ENCODE measurements at places on chromosomes 7 and 10.

DNA sequence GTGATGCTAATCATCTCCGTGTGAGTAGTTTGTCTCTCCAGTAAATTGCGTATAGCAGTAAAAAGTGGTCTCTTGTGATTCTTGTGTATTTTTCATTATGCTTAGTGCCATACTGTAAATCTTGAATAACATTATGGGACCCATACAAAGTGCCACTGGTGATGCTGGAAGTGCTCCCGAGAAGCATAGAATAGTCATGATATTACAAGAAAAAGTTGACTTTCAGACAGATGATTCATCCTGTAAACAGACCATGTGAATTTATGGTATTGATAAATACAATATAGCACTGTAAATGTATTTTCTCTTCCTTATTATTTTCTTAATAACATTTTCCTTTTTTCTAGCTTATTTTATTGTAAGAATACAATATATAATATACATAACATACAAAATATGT is 74.6 kb upstream of the CDK6 start:
- H3K27ac ChIP-seq, result no peak overlapping the region
- no peak for DNase-seq
- H3K36me3 ChIP-seq, result no peaks in the 10 kb centered on the region
- H3K4me3 ChIP-seq, result no peak overlapping the region
- H3K4me1 ChIP-seq, result no peaks in the 10 kb centered on the region

DNA sequence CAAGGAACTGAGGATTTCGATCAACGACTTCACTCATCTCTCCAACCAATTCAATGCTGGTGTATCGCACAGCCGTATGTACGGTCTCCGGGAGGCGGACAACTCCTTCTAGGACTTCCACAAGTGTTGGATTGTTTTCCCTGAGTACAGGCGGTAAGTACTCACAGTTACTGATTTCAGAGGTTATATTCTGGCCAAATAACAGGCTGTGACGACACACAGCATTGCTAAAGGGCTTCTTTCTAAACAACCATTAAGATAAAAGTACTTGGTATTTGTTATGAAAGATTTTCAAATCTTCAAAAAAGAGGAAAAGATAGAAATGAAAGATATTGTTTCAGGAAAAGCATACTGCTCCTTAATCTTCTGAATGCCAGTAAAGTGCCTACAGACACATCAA is 52.2 kb downstream of the IRF5 start:
- no peaks in the 10 kb centered on the region for H3K27me3 ChIP-seq
- peaks cover 2% of the 10 kb centered on the region for H3K4me1 ChIP-seq
- peaks cover 6% of the 10 kb centered on the region for H3K36me3 ChIP-seq
- no peak overlapping the region for H3K27ac ChIP-seq
- no peak overlapping the region for H3K4me3 ChIP-seq

DNA sequence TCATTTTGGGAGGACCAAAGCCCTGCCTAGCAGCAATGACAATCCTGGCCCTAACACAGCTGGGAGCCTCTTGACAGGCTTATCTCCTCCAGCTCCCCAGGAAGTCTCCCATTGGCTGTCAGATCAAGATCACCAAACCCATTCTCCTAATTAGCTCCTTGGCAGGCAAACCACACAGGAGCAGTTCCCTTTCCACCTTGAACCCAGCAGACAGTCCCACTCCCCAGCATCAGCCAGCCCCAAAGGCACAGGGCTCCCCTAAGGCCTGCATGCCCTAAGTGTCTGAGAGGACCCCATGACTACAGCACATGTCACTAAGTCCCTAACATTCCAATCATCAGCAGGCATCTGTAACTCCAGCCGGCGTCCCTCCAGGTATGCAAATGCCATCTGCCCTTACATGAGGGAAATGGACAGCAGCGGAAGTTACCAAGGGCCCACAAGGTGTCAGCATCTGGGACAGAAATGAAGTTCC is 348.5 kb downstream of the KCNMA1 start:
- no peak overlapping the region for H3K27ac ChIP-seq
- no peaks in the 10 kb centered on the region for H3K36me3 ChIP-seq
- no peaks in the 10 kb centered on the region for H3K4me1 ChIP-seq
- H3K4me3 ChIP-seq, result no peak overlapping the region
- no peak for DNase-seq
- peaks cover 29% of the 10 kb centered on the region for H3K27me3 ChIP-seq

DNA sequence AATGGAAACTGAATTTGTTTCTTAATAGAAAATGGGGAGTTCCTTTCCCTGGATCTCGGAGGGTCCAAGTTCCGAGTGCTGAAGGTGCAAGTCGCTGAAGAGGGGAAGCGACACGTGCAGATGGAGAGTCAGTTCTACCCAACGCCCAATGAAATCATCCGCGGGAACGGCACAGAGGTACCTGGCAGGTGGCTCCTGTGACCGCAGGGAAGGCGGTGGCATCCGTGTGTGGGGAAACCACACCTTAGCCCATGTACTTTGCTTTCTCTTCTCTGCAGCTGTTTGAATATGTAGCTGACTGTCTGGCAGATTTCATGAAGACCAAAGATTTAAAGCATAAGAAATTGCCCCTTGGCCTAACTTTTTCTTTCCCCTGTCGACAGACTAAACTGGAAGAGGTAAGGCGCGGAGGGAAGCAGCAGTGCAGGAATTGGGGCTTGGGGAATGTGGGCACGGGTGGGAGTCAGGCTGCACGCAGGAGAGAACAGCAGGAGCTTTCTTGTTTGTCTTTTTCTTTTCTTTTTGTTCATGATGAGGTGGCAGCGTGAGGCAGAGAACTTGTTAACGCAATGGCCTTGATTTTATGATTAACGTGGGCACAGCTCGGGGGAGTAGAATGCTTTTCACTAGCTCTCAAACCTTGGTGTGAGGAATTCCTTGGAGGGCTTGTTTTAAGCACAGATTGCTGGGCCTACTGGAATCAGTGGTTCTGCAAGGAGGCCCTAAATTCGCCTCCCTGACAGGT is 12.8 kb downstream of the HKDC1 start:
- peak; percentile 29 for DNase-seq
- no peaks in the 10 kb centered on the region for H3K36me3 ChIP-seq
- H3K4me1 ChIP-seq, result peaks cover 47% of the 10 kb centered on the region

DNA sequence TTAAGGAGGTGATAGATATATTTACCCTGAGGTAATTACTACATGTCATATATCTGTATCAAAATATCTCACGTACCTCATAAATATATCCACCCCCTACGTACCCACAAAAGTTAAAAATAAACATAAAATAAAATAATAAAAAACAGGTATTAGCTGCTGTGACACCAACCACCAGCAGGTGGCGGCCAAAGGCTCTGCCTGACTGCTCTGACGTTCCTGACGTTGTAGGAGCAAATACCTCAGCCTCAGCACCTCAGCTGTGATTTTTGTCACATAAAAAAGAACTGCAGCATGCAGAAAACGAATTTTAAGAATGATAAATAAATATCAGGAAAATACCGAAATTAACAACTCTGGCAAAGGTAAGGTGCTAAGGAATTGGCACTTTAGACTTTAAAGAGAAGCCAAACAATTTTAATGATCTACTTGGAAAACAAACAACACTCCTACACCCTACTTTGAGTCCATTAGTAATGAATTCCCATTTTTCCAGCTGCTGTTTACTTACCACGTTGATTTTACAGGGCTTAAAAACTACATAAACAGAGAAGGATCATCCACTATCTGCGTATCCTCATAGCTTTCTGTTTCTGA is 125.4 kb upstream of the TARP start:
- H3K27me3 ChIP-seq, result peaks cover 44% of the 10 kb centered on the region
- DNase-seq, result peak; percentile 23
- no peak overlapping the region for H3K4me3 ChIP-seq

GRCh38 chr7:132618271-132618955 is 42.1 kb upstream of the PLXNA4 start:
- H3K27me3 ChIP-seq, result peaks cover 24% of the 10 kb centered on the region
- H3K36me3 ChIP-seq, result peaks cover 4% of the 10 kb centered on the region
- no peak overlapping the region for H3K27ac ChIP-seq
- no peak for DNase-seq

DNA sequence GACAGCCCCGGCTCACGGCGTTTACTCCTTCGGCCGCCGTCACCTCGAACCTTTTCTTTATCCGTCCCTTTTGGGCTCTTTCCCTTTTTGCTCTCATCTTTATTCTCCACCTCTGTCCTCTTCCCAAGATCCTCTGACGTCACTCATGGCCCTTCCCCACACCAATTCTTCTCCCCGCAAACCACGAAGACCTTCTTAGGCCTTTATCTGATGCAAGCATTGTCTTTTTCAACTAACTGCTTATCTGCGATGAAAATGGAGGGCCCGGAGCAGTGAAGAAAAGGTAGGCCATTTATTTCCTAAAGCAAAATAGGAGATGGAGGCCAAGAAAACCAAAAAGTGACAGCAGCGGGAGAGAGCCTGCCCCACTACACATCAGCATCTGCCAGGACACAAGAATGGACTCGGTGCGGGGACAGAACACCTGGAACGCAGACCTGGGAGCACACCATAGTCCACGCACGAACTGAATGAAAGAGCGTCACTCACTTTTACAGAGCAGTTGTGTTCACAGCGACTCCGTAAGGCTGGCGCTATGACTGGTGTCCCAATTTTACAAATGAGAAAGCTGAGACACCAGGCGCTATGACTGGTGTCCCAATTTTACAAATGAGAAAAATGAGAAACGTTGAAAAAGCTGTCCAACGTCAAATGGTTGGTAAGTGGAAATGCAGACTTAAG is 45.3 kb downstream of the ZNF777 start:
- H3K27ac ChIP-seq, result peak overlapping the region; percentile 82
- no peak for DNase-seq
- H3K36me3 ChIP-seq, result no peaks in the 10 kb centered on the region
- H3K4me3 ChIP-seq, result peak overlapping the region; percentile 69

- H3K4me1 ChIP-seq, result peaks cover 14% of the 10 kb centered on the region
- peaks cover 44% of the 10 kb centered on the region for H3K27me3 ChIP-seq
- no peak overlapping the region for H3K4me3 ChIP-seq
- no peaks in the 10 kb centered on the region for H3K36me3 ChIP-seq
- DNase-seq, result no peak
These were observed 276.4 kb downstream of the TCF7L2 start for GRCh38 chr10:113226399-113226798.

DNA sequence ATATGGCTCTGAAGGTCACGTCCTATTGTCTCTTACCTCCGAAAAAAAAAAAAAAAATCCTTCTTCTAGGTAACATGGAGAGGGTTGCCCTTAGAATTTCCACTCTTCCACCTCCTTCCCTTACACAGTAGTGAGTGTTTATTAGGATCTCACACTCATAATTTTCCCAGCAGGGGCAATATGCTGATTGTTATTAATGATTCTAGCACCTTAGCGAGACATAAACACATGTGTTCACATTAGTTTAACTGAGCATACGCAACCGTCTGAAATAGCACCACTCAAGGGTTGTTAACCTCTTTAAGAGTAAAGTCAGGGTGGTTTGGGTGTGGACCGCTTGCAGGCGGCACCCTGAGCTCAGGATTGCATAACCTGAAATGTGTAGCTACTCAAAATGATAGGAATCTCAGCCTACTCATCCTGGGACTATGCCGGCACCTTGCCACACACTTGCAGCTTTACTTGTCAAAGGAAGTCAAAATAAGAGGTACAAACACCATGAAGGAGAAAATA is 52.2 kb downstream of the CPEB3 start:
- H3K4me3 ChIP-seq, result peak overlapping the region; percentile 98
- no peaks in the 10 kb centered on the region for H3K27me3 ChIP-seq
- H3K27ac ChIP-seq, result peak overlapping the region; percentile 95
- peaks cover 36% of the 10 kb centered on the region for H3K4me1 ChIP-seq

DNA sequence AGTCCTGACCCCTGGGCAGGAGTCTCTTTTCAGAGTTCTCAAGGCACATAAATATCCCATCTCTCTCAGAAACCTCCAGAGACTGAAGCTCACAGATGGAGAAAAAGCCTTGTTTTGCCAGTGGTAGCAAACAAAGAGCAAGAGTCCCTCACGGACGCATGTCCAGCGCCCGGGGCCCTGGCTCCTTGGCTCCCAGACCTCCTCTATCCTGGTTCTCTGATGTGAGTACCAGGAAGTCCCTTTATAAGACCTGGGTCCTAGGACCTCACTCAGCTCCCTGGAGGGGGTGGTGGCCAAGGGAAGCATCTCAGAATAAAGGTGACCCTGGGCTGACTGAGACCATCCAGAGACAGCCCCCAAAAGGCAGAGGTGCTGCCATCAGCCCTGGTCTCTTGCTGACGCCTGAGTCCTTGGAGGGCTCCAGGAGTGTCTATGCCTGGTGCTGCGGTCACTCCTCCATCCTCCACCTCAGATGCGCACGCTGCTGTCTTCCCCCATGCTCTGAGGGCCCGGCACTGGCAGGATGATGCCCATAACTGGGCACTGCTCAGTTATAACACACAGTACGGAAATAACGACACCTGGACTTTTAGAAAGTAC is 221.5 kb downstream of the TNS3 start:
- H3K4me1 ChIP-seq, result no peaks in the 10 kb centered on the region
- H3K4me3 ChIP-seq, result no peak overlapping the region
- no peak for DNase-seq
- H3K27ac ChIP-seq, result no peak overlapping the region

DNA sequence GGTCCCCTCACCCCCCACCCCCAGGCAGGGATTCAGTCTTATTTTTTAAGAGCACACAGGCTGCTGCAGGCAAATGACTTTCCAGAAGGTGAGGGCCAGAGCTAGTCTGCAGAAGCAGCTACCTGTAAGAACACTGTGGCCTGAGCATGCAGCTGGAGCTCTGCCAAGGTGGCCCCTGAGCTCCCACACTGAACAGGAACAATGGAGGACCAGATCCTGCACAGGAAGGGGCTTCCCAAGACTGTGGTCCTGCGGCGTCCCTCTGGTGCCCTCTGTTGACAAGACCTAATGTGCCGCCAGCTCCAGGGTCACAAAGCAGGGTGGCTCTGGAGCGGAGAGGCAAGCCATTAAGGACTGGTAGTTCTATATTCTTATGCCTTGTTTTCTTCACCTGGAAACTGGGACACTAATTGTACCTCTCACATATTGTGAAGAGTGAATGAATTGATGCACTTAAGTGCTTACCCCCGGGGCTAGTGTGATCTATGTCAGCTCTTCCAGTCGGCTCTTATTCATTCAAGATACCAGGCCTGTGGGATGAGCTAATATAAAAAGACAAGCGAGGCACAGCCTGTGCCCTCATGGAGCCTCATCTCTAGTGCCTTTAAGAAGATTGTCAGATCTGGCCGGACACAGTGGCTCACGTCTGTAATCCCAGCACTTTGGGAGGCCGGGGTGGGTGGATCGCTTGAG is 8.0 kb upstream of the BEND7 start:
- H3K4me1 ChIP-seq, result no peaks in the 10 kb centered on the region
- DNase-seq, result no peak
- peaks cover 2% of the 10 kb centered on the region for H3K36me3 ChIP-seq
- H3K4me3 ChIP-seq, result no peak overlapping the region
- H3K27ac ChIP-seq, result no peak overlapping the region
